NCI-H1048 (cell line): ENCODE measurements at places on chromosomes 7 and 10.

DNA sequence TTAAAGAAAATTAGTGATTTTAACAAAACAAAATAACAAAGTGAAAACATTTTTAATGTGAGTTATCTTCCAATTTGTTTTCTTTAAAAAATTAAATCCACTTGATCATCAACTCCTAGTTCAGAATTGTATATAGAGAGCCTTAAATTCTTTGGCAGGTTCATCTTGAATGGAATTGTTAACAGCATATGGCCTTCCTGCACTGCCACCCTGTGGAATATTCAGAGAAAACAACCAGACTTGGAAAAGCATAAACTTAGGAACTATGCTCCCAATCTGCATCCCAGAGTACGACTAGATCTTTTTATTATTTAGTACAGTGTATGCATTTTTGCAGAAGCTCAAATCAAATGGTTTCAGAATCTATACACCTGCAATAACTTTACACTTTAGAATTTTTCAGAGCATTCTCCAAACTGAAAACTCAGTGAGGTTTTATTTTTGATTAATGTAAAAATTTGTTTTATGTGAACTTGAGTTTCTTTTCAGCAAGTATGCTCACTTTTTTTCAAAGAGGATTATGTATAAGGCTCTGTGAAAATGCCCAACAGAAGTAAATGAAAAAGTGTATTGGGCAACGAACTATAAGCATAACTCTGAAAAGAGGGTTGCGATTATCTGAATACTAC lies 44.9 kb upstream of the ANK3 start:
- no peak for DNase-seq

DNA sequence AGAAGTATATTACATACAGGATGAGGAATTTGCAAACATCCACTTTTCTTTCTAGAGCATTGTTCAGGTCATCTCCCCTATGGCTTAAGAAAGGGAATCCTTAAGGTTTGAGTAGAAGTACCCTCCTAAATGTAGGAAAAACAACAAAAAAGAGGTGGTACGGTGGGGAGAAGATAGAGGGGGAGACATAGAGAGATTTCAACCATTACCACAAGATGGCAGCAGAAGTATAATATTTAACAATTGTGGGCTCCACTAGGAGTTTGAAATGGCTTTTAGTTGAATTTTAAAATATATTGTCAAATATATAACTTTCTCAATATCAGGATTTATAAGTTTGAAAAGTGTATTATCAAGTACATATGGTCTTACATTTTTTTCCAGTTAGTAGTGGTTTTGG lies 72.7 kb upstream of the PRKG1 start:
- DNase-seq, result no peak

- DNase-seq, result no peak
Observed at GRCh38 chr10:47332946-47333345, 10.7 kb downstream of the GDF2 start.

- DNase-seq, result no peak
Observed at GRCh38 chr10:45553155-45553554, 119.4 kb downstream of the ZFAND4 start.

DNA sequence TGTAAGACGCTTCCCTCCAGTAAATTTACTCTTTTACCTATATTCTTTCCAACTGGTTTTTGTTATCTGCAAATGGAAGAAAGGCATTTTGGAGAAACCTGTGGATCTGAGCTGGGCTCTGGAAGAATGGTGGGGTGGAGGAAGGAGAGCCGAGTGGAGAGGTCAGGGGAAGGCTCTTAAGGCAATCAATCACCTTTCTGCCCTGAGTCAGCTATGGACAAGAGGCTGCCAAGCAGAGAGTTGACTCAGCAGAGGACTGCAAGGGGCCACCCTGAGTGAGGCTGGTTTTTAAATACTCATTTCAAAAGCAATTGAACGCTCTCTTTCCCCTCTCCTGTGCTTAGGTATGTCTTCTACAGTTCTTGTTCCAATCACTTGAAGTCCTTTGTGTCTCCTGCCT lies 81.8 kb downstream of the SPAG6 start:
- DNase-seq, result no peak

DNA sequence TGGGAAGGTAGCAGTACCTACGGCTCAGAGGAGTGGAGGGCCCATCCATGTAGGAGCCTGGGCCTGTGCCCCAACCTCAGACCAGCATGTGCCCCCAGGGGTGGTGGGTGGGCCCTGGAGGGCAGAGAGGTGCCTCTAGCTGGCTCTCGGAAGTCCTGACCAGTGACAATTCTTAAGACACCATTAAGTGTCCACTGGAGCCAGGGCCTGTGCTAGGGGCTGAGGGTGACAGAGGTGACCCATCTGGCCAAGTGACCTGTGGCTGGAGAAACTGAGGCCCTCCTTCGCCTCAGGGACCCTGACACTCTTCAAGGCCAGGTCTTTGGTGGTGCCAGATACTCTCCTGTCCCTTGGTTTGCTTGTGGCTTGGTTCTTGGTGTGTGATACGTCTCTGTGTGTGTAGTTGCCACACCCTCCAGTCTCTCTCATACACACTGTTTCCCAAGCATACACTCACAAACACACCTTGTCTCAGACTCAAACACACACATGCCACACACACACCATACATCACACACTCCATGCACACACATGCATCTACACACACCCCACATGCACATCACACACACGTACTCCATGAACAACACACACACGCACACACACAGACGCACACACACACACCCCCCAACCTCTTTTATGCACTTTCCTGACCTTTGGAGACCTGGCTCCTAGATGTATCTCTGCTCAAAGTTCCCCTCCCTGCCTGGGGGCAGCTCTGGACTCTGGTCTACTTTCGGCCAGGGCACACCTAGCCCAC lies 897 bp upstream of the RAMP3 start:
- DNase-seq, result no peak

DNA sequence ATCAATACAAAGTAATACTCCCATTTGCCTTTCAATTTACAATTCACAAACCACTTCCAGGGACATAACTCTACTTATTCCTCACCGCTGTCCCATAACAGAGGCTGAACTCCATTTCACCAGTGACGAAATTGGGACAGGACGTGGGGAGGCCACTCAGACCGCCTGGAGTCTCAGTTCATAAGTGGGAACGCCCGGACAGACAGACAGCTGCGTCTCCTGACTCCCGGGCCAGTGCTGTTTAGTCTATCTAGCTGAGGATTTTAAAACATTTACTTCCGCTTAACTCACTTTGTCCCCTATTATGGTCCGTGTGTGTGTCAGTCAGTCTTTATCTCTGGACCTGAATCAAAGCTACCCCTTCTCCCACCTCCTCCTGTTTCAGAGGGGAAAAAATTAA lies 67.4 kb upstream of the ZNF438 start:
- no peak for DNase-seq

GRCh38 chr10:70221030-70221429 lies 12.2 kb downstream of the PPA1 start:
- no peak for DNase-seq

DNA sequence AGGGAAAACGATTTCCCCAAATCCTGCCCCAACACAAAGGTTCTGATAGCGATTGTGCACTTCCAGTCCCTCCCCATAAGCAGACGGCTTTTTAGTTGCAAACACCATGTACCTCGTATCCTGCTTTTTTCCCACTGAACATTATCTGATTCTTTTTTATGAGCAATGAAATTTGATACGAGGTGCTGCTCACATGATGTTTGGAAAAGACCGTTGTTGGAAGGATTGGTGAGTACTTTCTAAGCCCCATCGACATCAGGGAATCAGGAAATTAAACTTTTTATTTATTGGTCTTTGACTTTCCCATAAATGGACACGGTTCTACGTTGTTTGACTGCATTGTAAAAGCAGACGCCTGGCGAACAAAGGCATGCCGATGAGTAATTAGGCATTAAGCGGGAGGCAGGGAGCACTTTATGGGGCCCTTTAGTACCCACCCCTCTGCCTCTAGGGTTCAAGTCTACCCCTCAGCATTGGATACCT lies 49.4 kb downstream of the TEX36 start:
- DNase-seq, result no peak

- DNase-seq, result no peak
Observed at GRCh38 chr10:30472414-30473155, 38.6 kb downstream of the MAP3K8 start.

DNA sequence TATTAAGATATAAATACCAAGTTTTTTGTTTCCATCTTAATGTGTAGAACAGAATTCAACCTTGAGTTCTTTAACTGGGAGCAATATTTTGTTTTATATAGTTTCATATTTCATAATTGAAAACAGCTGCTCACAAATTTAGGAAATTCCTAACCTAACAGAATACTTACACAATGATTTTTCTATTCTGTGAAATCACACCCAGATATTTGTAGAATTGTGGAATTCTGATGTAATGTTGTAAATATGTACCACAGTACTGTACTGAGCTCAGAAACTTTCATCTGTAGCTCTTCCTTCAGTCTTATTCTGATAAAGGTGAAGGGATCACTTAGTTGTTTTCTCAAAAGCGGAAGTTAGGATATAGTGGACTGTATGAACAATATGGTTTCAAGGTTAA lies 143.4 kb upstream of the GLI3 start:
- DNase-seq, result no peak

DNA sequence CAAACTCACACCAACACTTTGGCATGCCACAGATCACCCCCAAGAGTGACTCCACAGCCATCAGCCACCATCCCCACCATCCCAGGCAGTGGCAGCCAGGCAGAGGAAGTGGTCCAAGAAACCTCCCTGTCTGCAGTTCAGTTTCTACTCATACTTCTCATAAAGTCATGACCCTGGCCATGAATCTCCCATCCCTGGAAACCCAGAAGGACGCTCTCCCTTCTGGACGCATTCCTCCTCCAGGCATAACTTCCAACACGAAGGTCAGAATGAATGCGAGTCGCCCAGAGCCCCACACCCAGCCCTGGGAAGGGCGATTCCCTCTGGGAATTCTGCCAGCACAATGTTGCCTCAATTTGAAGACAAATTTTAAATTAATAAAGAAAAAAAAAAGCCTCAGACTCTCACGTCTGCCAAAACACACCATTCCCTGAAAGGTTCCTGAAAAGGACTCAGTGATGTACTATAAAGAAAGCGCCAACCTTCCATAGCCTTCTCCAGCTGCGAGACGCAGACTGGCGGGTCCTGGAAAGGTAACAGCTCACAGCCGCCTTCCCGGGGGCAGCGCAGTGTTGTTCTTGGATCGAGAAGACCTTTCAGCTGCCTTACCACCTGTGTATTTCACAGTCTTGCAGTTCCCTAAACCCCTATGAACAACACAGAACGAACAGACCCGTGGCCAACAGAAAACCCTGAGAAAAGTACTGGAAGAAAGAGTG lies 307.6 kb downstream of the FRMD4A start:
- DNase-seq, result no peak

DNA sequence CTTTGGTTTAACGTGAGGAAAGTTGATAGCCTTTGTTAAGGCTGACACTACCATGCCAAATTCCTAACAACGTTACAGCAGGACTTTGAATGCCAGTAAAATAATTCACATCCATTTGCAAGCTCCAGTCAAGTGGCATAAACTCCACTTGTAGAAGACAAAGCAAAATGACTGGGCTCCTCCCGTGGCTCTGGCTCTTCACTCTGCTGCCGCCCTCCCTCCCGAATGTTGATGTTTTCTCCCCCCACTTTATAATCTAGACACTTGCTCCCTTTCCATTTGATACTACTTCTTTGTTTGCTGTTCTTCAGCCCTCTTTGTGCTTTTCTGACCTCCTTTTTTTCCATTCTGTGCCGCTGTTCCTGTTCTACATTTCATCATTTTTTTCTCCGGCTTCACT lies 22.8 kb upstream of the ITGB8 start:
- DNase-seq, result no peak

DNA sequence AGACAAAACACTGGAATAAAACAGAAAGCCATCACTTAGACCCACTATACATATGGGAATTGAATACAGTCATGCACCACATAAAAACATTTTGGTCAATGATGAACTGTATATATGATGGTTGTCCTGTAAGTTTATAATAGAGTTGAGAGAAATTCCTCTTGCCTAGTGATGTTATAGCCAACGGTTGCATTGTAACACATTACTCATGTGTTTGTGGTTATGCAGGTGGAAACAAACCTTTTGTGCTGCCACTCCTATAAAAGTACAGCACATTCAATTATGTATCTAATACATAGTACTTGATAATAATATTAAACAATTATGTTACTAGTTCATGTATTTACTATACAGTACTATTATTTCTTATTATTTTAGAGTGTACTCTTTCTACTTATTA lies 381.2 kb upstream of the MBL2 start:
- no peak for DNase-seq

GRCh38 chr10:97277551-97277950 lies 14.9 kb downstream of the ARHGAP19 start:
- DNase-seq, result no peak

GRCh38 chr10:24974976-24975375 lies 22.6 kb upstream of the PRTFDC1 start:
- no peak for DNase-seq

- DNase-seq, result no peak
Observed at GRCh38 chr10:44970812-44971395, 7.7 kb downstream of the DEPP1 start.

DNA sequence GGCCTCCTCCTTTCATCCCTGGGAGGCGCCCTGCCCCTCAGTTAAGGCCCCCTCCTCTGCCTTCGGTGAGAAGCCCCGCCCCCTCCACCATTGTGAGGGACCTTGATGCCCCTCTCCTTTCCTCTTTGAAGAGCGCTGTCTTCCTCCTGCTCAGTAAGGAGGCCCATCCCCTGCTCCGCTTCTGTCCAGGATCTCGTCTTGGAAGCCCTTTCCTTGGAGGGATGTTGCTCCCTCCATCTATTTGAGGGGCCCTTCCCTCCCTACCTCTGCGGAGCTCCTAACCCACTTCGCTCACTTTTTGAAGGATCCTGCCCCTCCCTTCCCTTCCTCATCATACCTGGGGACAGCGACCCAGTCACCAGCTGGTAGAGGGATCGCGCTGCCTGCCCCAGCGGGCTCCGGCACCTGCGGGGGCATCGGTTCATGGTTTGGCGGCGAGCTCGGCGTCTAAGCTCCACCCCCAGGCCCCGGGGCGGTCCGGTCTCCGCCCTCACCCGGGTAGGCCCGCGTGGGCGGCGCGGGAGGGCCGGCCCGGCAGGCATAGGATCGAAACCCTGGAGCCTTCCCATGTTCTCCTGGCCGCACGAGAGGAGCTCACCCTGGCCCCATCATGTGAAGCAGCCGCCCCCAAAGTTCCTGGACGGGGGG lies 4.1 kb downstream of the KCNIP2 start:
- no peak for DNase-seq

- no peak for DNase-seq
Observed at GRCh38 chr10:15863323-15863722, 3.0 kb upstream of the MINDY3 start.

- no peak for DNase-seq
Observed at GRCh38 chr10:33965795-33966581, 631.5 kb upstream of the NRP1 start.

GRCh38 chr7:139737221-139738100 lies 40.3 kb downstream of the HIPK2 start:
- DNase-seq, result no peak
